ENCODE measurements at places on chromosomes 4 and X.
A peak's percentile ranks its signal among the peaks of the same experiment; 100 is the strongest.

GRCh38 chr4:16294455-16294854 is 68.2 kb upstream of the TAPT1 start:
- ATAC-seq: no peak

- ATAC-seq: no peak
Observed at GRCh38 chr4:147192679-147193078, 247.0 kb upstream of the TTC29 start.

DNA sequence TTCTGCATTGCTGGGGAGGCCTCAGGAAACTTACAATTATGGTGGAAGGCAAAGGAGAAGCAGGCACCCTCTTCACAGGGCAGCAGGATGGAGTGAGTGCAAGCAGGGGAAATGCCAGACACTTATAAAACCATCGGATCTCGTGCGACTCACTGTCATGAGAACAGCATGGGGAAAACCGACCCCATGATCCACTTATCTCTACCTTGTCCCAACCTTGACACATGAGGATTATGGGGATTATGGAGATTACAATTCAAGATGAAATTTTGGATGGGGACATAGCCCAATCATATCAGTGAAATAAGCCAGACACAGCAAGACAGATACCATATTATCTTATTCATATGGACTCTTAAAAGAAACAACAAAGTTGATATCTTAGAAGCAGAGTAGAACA is 134.9 kb downstream of the C4orf33 start:
- no peak for ATAC-seq

DNA sequence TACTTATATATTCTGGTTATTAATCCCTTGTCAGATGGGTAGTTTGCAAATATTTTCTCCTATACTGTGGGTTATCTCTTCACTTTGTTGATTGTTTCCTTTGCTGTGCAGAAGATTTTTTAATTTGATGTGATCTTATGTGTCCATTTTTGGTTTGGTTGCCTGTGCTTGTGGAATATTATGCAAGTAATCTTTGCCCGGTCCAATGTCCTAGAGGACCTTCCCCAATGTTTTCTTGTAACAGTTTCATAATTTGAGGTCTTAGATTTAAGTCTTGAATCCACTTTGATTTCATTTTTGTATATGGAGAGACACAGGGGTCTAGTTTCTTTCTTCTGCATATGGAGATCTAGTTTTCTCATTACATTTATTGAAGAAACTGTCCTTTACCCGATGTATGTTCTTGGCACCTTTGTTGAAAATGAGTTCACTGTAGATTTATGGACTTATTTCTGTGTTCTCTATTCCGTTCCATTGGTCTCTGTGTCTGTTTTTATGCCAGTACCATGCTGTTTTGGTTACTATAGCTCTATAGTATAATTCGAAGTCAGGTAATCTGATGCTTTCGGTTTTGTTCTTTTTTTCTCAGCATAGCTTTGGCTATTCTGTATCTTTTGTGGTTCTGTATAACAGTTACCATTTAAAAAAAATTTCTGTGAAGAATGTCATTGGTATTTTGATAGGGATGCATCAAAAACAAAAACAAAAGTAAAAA is 34.7 kb downstream of the DIAPH2 start:
- ATAC-seq: no peak

DNA sequence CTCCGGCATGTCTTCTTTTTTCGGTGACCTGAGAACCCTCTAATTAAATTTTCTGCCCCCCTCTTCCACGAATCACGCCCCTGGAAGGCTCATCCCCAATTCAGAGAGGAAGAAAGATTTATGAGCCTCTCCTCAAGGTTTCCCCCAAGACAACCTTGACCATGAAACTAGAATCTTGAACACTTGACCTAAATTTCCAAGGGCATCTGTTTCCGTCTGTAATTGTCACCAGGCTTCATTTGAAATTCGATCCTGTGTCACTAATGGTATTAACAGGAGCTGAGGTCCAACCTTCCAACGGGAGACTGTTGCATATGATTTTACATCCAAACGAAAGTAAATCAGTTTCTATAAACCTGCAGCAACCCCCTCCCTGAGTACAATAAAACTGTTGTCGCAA is 139.9 kb upstream of the ZIC3 start:
- no peak for ATAC-seq

GRCh38 chr4:121484633-121485032 is 103.8 kb upstream of the QRFPR start:
- ATAC-seq: peak; percentile 59

All from activated T-helper 17 cell treated with anti-CD3 and anti-CD28 coated beads, Interleukin-2, amount 50 U/mL, for 72 hours (primary cell).